Activated naive CD4-positive, alpha-beta T cell treated with anti-CD3 and anti-CD28 coated beads, Interleukin-2, amount 50 U/mL, for 72 hours (primary cell): ENCODE measurements at places on chromosomes 13 and 19.

DNA sequence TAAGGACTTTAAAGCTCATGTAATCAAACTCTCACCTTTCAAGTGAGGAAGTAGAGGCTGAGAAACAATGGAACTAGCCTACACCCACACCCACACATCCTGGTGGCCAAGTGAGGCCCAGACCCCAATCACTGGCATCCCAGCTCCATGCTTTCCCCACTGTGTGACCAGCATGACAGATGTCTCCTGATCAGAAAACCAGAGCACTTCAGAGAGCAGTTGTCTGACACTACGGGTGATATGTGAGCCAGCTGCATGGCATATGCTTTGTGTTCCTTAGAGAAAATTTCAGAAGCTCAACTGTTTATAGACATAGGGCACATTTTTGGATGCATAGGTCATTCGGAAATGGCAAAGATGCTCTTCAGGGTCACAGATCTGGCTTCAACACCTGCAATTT lies 315.2 kb downstream of the NDFIP2 start:
- no peak for DNase-seq

DNA sequence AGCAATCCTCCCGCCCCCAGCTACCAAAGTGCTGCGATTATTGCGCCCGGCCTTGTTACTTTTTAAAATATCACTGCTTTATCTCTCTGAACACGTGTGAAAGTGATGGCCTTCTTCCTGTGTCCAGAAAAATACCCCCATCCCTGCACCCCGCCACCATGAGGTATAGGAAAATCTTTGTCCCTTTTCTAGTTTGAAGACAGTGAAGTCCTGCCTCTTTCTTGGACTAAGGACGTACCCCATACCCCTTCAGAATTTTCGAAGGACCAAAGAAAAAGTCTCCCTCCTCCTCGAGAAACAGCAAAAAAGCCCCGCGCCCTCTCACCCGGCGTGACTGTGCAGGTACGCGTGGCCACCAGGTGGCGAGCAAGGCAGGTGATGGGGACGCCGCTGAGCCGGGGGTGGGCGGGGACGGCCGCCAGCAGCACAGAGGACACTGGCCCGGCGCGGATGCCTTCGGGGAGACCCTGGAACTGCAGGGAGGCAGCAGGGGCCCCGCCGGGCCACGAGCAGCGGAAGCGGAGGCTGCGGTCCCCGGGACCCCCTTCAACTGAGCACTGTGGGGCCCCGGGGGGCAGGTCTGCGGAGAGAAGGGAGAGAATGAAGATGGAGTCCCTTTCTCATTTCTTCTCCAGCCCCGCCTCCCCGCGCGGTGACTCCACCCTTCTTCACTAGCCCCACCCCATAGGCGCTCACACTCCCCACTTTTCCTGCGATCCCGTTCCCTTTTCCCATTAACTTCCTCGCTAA lies 3.2 kb downstream of the VSIG10L start:
- DNase-seq: peak; percentile 86

DNA sequence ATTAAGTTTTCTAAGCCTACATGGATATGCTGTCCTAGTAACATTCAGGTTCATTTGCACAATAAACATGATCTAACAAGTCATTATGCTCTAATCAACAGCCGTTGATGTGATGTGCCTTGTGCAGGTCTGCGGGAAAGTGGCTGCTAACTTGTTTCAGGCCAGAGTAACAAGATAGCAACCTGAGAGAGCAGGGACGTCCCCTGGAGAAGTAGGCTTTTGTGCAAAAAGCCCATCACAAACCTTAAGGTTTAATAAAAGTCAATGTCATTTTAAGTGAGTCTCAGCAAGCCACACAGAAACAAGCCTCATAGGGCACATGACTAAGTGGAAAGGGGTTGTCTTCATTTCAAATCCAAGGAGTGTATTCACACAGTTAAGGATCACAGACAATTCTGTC lies 17.6 kb downstream of the FOXO1 start:
- DNase-seq: no peak

GRCh38 chr19:55353803-55354697 lies 469 bp downstream of the COX6B2 start:
- peak; percentile 77 for DNase-seq

DNA sequence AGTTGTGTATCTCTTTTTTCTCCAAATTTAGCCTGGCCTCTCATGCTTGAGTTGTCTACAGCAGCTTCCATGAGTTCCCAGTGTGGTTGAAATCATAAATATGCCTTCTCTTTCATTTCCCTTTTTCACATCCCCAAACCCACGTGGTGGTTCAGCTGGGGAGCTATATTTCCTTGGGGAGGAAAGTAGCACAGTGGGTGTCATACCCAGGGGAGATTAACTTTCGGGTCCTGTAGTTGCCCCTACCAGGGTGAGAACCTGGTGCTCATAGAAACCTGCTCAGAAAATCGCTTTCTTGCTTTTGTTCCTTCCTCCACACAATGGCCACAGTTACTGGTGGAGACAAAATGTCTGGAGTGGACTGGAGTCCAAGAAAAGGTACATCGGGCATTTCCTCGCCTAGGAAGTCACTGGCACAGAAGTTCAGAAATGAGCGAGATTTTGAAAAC lies 7.0 kb upstream of the LILRA4 start:
- DNase-seq: no peak

DNA sequence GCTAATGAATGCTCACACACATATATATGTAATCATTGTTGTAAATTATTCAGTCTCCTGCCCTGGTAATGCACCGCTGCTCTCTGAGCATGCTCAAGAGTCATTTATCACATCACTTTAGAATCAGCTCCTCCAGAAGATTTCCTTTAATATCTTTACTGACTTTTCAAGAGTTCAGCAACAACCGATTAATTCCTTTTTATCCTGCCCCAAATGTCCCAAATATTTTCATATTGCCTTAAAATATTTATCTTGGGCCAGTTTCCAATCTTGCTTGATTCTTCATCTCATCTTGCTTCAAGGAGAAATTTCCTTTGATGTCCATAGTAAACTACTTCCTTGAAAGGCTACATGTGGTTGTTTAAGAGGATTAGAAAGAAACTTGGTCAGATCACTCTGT lies 132.5 kb downstream of the NHLRC3 start:
- DNase-seq: no peak

DNA sequence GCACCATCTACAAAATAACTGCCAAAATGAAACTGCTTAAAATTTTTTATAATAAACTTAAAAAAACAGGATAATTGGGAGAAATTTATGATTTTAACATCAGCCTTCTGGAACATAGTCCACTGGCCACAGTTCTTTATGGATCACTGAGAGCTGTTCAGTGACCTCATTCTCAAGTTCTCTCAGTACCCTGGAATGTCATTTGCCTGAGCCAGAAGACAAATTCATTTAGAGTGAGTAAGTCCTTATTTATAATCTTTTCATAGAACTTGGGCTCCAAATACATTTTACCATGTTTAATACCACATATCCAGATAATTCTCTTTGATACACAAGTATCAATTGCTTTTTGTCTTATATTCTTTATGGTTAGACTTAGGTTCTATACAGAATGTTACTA lies 87.6 kb downstream of the CAB39L start:
- no peak for DNase-seq
